ENCODE measurements at places on chromosomes 6 and 20.

- DNase-seq = no peak
Measured at GRCh38 chr6:89299466-89299850, 15.6 kb downstream of the GABRR2 start.

GRCh38 chr6:155687645-155688044 is 232.0 kb upstream of the NOX3 start:
- DNase-seq = no peak

DNA sequence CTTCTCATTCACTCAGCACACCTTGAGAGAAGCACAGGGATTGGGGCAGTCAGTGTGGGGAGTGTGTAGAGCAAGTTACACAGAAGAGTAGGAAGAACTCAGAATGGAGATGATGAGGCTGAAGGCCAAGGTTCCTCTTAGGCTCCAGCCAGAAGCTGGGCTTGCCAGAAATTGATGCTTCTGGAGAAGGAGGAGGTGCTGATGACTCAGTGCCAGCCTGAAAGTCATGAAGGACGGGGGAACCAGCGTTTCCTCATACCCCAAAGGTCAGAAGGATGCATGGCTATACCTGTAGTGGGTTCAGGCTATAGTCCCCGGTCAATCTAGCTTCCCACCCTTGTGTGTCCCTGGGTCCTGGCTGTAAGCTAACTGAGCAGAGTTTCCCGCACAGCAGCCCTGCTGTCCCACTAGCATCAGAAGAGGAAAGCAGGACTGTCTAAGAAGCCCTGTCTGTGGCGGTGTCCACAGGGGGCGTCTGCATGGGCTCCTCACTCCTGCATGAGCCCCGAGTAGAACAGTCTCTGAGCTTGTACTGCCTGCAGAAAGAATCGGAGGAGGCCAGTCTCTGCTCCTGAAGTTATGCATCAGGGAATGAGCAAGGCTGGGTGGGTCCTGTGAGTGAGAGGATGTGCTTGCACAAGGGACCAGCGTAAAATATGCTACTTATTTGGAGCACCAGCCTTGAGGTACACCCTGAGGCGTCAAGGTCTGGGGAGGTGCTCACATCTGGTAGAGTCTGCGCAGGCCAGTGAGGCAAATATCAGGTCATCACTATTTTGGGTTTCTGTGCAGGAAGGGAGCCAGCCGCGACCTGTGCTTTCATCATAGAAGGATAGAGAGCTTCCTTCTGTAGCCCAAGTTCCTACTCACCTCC is 148.5 kb downstream of the MRPL14 start:
- DNase-seq = peak; percentile 52

- no peak for DNase-seq
Measured at GRCh38 chr6:24223115-24223919, 97.3 kb downstream of the NRSN1 start.

DNA sequence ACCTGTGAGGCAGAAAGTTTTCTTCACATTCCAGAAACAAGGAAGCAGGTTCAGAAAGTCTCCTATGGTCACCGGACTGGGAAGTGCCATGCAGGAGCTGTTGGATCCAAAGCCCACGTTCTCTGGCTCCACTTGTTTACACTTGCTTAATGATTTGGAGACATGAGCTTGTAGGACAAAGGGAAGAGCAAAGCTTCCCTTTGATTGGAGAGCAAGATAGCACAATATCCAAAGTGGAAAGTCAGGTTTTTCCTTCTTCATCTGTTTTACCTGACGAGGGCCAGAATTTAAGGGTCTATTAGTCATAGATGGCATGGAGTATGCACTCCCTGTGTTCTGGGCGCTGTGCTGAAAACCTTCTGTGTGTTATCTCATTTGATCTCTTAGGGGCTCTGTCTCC is 81.2 kb downstream of the PDE7B start:
- DNase-seq = peak; percentile 36

DNA sequence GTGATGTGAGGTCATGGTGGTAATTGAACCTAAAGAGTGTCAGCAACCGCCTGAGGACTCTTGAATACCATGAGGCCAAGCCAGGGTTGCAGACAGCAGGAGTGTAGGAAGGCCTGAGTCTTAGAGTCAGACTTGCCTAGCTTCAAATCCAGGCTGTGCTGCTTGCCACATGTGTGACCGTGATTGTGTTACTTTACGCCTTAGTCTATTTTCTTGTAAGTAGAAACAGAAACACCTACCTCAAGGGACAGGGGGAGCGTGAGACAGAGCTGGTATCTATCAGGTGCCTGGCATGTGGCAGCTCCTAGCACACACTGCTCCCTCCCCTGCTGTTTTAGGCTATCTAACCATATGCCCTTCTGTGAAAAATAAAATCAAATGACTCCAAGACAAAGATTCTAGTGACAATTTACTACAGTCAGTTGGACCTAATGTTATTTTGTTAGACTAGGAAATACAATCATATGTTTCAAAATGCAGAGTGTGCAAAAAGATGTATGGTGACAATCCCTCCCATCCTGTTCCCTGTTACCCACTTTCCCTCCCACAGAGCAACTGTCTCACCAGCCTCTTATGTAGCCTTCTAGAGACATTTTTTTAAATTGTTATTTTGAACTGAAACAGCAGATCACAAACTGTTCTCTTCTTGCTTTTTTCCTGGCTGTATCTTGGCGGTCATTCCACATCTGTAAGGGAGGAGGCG is 21.7 kb downstream of the TAF8 start:
- no peak for DNase-seq

DNA sequence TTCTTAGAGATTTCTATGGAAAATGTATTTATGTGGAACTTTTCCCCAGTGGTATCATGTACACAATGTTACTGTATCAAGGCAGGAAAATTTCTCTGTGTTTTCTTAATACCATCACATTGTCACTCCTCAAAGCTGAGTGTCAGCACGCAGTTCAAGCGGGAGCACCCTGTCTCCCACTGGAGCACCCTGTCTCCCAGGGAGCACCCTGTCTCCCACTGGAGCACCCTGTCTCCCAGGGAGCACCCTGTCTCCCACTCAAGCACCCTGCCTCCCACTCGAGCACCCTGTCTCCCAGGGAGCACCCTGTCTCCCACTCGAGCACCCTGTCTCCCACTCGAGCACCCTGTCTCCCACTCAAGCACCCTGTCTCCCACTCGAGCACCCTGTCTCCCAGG is 51.3 kb downstream of the PSMG4 start:
- DNase-seq = no peak

DNA sequence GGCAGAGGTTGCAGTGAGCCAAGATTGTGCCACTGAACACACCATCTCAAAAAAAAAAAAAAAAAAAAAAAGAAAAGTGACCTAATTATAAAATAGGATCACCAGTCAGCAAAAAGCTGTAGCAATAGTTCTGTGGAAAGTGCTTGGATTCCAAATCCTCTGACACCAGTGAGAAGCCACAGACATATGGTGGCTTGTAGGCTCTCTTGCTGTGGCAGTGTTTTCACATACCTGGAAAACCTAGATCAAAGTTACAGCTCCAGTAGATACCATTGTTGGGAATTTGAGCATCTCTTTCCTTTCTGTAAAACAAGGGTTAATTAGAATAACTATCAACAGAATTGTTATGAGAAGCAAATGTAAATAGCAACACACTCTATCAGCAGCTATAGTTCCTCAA is 4.1 kb downstream of the CCDC170 start:
- DNase-seq = no peak

DNA sequence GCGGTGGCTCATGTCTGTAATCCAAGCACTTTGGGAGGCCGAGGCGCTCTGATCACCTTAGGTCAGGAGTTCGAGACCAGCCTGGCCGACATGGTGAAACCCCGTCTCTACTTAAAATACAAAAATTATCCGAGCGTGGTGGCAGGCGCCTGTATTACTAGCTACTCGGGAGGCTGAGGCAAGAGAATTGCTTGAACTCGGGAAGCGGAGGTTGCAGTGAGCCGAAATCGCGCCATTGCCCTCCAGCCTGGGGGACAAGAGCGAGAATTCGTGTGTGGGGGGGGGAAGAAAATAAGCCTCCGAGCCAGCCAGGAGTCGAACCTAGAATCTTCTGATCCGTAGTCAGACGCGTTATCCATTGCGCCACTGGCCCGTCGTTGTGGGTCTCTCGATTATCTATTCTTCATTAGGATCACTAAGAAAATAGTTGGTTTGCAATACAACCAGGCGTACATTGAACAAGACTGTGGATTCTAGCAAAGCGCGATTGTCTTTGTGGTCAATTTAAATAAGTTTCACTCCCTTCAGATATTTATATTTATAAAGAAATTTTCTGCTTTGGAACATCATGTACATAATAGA is 33.9 kb upstream of the PRSS16 start:
- peak; percentile 18 for DNase-seq

GRCh38 chr20:62900692-62901584 is 25.4 kb downstream of the DIDO1 start:
- peak; percentile 91 for DNase-seq

DNA sequence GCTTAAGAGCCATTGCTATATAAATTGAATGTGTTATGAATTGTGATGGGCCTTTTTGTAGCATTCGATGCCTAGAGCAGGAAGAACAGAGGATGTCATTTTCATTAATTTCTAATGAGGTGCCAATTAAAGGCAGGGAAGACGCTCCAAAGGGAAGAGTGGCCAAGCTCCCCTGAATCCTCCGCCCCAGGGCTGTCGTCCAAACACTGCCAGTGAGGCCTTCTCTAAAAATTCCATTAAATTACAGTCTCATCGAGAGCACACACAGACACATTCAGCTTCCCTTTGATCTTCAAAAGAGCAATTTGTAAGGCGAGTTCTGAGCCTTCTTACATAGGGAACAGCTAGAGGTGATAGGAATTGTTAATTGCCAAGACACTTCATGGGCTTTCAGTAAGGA is 300.0 kb downstream of the ZFAND3 start:
- no peak for DNase-seq

GRCh38 chr20:57964011-57964862 is 254.4 kb upstream of the PMEPA1 start:
- DNase-seq = no peak

DNA sequence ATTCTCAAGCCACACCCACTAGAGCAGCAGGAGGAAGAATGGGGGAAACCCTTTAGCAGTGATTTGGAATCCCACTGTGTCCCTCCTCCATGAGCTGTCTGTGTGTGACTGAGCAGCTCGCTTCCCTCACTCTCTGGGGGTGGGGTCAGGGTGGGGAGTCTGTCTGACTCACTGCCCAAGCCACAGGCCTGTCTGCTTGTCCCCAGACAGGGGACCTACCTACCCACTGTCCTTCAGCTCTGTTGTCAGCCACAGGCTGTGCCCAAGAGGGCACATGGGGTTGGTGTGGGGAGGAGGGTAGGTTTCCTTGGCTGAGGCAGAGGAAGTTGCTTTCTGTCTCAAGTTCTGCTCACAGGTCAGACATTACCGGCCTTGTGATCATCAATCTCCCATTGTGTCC is 127.0 kb downstream of the MAFB start:
- peak; percentile 14 for DNase-seq

GRCh38 chr6:19478273-19478672 is 358.9 kb upstream of the ID4 start:
- DNase-seq = peak; percentile 19

GRCh38 chr6:18241208-18242038 is 22.9 kb downstream of the DEK start:
- DNase-seq = no peak

DNA sequence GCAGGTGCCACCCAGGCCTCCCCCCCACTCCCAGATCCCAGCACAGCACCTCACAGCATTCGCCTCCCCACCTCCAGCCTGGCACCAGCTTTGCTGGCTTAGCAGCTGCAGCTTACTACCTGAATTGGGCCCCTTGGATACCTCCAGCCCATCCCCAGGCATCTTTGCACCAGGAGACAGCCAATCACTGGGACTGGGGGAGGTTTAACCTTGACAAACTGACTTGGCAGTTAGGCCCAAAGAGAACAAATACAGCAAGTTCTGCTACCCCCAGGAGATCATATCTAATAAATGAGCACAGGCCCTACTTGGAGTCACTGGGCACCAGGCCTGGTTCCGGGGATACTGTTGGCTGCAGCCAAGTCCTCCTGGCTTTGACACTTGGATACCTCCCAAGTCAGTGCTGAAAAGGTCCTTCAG is 8.8 kb downstream of the PDRG1 start:
- no peak for DNase-seq

DNA sequence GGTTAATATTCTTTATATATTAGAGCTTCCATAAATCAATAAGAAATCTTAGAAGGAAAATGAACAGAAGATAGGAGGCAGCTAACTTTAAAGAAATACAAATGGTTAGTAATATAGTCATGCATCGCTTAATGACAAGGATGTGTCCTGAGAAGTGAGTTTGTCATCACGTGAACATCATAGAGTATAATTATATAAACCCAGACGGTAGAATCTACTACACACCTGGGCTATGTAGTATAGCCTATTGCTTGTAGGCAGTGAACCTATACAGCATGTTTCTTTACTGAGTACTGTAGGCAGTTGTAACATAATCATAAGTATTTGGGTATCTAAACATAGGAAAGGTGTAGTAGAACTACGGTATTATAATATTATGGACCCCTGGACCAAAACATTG is 14.3 kb downstream of the TBPL1 start:
- no peak for DNase-seq

DNA sequence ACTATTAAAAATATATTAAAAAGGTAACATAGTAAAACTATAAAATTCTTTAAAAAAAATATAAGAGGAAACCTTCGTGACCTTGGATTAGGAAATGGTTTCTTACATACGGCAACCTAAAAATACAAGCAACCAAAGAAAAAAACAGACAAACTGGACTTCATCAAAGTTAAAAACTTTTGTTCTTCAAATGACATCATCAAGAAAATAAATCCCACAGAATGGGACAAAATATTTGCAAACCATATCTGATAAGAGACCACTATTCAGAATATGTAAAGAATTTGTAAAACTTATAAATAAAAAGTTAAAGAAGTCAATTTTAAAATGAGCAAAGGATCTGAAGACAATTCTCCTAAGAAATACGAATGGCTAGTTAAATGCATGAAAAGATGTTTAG is 110.0 kb downstream of the ATG5 start:
- no peak for DNase-seq

GRCh38 chr6:20335872-20336271 is 65.8 kb upstream of the E2F3 start:
- no peak for DNase-seq

DNA sequence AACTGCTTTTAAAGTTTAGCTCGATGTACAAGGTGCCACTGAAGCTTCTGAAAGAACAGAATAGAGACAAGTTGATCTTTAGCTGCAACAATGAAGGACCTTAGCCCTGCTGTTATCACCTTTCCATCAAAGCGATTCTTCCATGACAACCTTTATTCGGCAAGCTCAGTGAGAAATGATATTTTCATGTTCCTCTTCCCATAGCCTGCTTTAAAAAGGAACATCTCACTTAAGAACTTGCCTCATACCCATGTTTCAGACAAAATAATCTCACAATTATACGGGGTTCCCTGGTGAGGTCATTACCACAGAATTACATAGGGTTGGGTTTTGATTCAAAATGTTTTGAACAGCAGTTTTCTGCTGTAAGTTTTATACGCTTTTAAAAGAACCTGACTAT is 264.2 kb downstream of the THBS2 start:
- no peak for DNase-seq

GRCh38 chr20:31494131-31494530 is 19.0 kb downstream of the REM1 start:
- DNase-seq = peak; percentile 85

- no peak for DNase-seq
Measured at GRCh38 chr20:6061544-6061943, 7.7 kb upstream of the LRRN4 start.

Measured in trophoblast cell (in vitro differentiated cells and primary cell).